ENCODE measurements at places on chromosomes 3 and 15. TPM values are rescaled to one million over a fixed set of nuclear protein-coding genes. Genes with fewer than 3 reads are reported as not detected.

Gene CASR
- total RNA-seq, result not detected

Gene TBC1D23
- 84.0 TPM for total RNA-seq

Gene EBLN2
- total RNA-seq, result 2.2 TPM

Gene PRKCD
- total RNA-seq, result 0.80 TPM

DNA sequence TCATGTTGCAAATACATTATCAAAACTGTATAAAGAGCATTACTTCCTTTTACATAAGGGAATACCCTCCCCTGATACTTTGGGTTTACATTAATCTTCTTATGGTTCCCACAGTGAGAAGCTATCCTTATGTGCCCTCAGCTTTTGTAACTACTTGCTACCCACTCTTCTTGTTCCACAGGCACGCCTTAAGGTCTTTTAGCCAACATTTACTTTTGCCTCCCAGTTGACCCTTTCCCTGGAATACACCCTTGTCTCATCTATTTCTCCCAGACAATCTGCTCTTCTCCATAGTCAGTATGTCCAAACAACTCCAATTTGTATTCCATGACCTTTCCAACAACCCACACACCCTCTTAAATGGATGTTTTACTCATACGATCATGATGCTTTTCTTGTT, 116.8 kb upstream of the COL8A1 start:
- no peak for DNase-seq

Measured in Daoy (cell line).